Thoracic aorta (tissue), 2 donors: ENCODE measurements at places on chromosomes 16 and 17. TPM values are rescaled to one million over a fixed set of nuclear protein-coding genes. Genes with fewer than 3 reads are reported as not detected.
A peak's percentile ranks its signal among the peaks of the same experiment; 100 is the strongest.

DNA sequence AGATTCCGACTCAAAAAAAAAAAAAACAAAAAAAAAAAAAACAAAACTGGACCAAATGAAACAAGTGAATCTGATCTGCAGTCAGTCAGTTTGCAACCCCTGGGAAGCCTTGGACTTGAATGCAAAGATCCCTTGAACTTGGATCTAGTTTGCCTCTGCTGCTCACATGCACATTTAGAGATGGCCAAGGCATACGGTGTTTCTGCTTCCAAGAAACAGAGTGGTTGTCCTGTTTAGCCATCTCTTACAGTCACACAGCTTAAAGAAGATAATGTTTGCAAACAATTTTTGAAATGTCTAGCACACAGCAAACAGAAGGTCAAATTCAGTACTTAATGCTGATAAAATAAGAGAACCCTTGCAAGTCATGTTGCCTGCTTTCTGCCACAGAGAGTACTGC lies 4.5 kb downstream of the NDE1 start:
- H3K4me3 ChIP-seq: no peak overlapping the region
- H3K27ac ChIP-seq: no peak overlapping the region
- peaks cover 34% of the 10 kb centered on the region for H3K4me1 ChIP-seq

- no peak overlapping the region for H3K27ac ChIP-seq
- no peak for DNase-seq
- H3K27me3 ChIP-seq: no peaks in the 10 kb centered on the region
These were observed 108.3 kb upstream of the GPR139 start for GRCh38 chr16:20181949-20182348.

DNA sequence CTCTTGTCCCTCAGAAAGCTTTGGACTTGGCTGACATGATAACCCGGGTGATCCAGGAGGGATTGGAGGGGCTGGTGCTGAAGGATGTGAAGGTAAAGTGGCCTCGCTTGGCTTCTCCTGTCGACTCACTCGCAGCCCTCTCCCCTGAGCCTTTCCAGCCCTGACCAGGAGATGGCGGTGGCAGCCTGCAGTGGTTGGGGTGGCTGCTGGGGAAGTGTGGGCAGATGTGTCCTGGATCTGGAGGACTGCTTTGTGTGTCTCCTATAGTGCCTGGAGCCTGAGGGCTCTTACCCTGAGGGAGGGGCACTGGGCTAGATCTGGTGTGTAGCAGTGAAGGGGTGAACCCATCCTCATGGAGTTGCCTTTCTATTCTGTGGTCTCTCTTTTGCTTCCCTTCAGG lies 17.9 kb downstream of the LIG3 start:
- H3K27ac ChIP-seq: peak overlapping the region; percentile 71
- H3K27me3 ChIP-seq: no peaks in the 10 kb centered on the region
- H3K4me3 ChIP-seq: no peak overlapping the region
- H3K4me1 ChIP-seq: peaks cover 6% of the 10 kb centered on the region

- no peak for DNase-seq
- no peak overlapping the region for H3K4me3 ChIP-seq
- no peaks in the 10 kb centered on the region for H3K4me1 ChIP-seq
These were observed 58.3 kb downstream of the USP32 start for GRCh38 chr17:60333628-60334031.

DNA sequence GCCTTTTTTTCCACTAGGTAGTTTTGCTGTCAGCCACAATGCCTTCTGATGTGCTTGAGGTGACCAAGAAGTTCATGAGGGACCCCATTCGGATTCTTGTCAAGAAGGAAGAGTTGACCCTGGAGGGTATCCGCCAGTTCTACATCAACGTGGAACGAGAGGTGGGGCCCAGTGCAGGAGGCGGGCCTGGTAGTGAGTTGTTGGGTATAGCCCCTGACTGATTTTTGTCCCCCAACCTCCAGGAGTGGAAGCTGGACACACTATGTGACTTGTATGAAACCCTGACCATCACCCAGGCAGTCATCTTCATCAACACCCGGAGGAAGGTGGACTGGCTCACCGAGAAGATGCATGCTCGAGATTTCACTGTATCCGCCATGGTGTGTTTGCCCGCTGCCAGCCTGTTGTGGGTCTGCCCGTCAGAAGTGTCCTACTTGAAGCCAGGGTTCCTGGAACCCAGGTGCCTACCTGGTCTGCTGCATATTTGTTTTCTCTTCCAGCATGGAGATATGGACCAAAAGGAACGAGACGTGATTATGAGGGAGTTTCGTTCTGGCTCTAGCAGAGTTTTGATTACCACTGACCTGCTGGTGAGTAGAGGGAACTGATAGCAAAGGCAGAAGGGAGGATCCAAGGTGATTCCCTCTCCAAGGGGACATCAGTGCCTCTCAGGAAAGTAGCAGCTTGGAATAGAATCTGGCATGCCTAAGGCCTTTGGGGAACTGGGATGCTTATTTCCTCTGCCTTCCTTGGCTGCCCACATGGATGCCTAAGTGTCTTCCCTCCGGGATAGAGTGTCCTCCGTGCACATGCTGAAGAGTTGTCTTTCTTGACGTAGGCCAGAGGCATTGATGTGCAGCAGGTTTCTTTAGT lies 1.9 kb upstream of the CD68 start:
- no peak for DNase-seq
- no peak overlapping the region for H3K4me3 ChIP-seq
- H3K27me3 ChIP-seq: no peaks in the 10 kb centered on the region
- H3K27ac ChIP-seq: no peak overlapping the region
- peaks cover 61% of the 10 kb centered on the region for H3K4me1 ChIP-seq

Gene HBA2
- total RNA-seq: 433 TPM

Gene FAM234A
- 141 TPM for total RNA-seq

Gene PIRT
- not detected for total RNA-seq

Gene SPNS2
- 9.1 TPM for total RNA-seq

Gene SLC13A5
- not detected for total RNA-seq
